RKO (cell line): ENCODE measurements at places on chromosomes 1 and 21.
A peak's percentile ranks its signal among the peaks of the same experiment; 100 is the strongest.

- DNase-seq, result no peak
These were observed 337.7 kb downstream of the DISC1 start for GRCh38 chr1:231964241-231964640.

GRCh38 chr1:204802401-204803175 lies 68.1 kb upstream of the NFASC start:
- DNase-seq, result no peak

DNA sequence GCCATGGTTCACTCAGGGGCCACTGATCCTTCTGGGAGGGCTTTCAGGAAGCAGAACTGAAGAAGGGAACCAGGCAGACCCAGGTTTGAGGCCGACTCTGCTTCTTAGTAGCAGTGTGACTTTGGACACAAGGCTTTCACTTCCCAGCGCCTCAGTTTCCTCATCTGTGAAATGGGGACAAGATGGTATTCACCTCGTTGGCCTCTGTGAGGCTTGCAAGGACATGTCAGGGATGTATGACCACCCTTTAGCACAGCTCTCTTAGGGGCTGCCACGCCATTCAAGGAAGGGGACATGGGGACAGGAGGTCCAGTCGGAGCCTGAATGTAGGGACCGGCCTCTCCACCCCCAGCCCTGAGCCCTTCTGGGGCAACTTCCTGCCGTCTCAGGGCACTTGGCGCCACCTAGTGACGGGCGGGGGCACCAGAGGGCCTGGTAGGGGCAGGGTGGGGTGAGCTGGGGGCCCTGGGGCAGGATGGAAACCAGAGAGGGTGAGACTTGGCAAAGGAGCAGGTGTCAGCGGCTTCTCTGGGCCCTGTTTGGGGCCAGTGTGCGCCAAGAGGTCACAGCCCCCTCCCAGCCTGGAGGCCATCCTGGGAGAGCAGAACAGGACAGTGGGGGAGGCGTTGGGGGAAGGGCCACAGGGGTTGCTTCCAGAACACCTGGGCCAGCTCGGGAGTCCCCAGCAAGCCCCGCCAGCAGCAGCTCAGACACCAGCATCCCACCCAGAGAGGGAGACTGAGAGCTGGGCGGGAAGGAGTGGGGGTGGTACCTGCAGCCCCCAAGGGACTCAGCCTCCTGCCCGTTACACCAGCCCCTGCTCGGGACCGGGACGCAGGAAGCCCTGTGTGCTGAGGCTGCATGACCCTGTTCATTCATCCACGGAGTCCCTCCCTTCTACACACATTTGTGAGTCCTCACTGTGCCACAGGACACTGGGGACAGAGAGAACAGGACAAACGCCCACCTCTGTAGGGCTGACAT lies 102.5 kb upstream of the TARDBP start:
- DNase-seq, result peak; percentile 30

DNA sequence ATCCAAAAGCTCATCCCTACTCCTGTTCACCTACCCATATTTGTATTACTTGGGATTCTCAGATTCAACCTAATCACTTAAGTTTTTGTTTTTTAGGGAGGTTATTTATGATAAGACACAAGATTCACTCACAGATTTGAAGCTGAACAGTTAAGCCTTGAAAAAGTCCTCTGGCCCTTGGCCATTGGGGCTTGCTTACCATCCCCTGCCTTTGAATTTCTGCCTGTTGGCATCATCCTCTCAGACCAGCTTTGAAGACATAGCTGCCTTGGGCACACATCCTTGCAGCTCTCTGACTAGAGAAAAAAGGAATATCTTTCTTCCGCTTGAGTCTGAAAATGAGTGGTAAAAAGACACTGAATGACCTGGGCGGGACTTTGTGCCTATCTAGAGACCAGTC lies 41.8 kb upstream of the RALGPS2 start:
- DNase-seq, result no peak

- DNase-seq, result no peak
These were observed 100.5 kb upstream of the S1PR1 start for GRCh38 chr1:101136271-101136670.

DNA sequence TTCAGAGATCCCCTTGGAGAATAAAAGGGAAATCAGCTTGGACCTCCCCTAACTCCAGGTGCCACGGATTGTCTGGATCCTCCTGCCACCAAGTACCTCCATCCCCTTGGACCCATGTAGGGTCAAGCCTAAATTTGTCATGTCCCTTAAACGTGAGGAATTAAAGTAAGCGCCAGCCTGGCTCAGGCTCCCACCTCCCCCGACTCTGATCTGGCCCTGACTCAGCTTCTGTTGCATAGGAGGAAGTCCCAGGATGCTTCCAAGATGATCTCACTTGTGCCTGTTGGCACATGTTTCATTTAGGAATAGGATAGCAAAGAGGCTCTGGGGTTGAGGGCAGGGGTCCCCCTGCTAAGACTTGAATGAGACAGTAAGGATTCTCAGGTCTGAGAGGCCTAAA lies 231.9 kb upstream of the JUN start:
- DNase-seq, result peak; percentile 97

DNA sequence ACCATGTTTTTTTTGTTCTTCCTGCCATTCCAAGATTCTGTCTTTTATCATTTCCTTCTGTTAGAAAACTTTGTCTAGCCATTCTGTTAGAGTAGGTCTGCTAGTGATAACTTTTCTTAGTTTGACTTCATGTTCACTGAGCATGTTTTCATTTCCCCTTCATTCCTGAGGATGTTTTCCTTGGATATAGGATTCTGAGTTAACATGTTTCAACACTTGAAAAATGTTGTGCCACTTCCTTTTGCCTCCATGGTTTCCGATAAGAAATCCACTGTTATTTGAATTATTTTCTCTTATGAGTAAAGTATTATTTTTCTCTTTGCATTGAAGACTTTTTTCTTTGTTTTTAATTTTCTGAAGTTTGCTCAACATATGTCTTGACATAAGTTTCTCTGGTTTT lies 66.7 kb downstream of the ATP1A1 start:
- DNase-seq, result no peak

DNA sequence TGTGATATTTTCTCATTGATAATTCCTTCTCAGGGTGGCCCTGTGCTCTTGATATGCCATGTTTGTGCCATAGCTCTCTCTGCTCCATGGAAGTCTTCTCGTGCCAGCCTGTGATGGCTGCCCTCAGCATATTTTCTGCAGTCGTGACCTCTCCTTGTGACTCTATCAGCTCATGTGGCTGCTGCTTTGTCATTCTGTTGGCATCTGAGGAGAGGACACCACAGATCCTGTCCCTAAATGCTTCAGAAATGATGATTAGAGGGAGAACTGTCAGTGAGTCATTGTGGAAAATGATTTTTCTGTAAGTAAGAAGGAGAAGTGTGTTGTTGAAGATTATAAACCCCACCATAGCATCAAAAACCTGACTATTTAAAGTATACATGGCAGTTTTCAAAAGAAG lies 286.0 kb downstream of the ADGRL2 start:
- DNase-seq, result peak; percentile 4

DNA sequence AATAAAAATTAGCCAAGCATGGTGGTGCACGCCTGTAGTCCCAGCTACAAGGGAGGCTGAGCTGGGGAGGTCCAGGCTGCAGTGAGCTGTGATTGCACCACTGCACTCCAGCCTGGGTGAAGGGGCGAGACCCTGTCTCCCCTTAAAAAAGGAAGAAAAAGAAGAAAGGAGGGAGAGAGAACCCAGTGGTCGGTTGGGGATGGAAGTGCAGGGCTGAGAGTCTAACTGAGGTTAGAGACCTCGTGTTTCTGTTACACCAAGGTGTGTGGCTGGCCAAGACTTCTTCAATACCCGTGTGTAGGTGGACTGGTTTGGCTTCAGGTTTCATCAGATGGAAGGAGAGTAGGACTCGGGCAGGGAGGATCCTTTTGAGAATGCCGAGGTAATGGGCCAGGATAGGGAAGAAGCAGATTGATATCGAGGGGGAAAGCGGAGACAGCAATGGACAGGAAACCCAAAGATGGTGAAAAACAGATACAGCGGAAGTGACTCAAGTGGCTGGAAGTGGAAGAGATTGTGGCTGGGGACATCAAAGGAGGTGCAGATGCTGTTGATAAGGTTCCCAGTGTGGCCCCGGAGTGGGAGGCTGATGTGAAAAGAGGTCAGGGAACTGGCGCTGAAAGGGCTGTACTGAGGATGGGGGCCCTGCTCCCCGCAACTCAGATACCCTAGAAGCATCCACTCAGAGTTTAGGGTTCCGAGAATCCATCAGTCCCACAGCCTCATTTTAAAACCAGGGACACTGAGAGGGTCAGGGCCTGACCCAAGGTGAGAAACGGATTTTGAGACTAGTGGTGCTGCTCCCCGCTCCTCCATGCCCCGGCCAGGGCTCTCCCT lies 681 bp upstream of the UBXN10 start:
- no peak for DNase-seq

DNA sequence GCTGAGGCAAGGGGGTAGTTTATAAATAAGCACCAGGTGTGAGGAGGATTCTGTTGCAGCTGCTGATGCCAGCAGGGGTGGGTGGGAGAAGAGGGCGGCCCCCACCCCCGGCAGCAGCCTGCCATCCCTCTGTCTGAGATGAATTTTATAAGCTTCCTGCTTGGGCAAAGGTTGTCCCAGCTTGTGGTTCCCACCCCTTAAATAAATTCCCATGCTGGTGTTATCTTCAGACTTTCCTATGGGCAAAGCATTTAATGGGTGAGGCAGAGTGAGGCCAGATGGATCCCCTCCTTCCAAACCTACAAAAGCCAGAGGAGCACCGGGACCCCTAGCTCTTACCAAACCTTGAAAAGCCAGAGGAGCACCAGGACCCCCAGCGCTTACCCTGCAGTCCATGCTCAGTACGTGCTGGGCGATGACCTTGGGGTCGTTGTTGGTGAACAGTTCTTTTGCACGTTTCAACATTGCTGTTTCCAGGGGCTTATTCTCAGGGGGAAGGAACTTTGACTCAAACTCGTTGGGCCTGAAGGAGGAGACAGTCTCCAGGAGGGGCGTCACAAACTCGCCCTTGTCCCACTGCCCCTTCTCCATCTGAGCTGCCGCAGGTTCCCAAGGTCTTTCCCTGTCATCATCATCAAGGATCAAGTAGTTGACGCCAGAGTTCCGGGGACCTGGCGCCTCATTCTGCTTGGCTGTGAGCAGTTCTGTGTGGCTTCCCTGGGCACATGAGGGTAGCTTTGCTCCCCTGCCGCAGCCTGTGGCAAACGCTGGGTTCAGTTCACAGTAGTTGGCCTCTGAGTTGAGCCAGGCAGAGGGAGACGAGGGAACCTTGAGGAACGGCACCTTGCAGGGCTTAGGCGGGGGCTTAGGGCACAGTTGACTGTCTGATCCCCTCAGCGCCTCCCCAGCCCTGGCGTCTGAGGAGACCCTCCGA lies 99.5 kb downstream of the BCAR3 start:
- DNase-seq, result no peak

- DNase-seq, result no peak
These were observed 112.3 kb upstream of the IRF2BP2 start for GRCh38 chr1:234722270-234722704.

GRCh38 chr1:154837672-154838171 lies 32.4 kb downstream of the KCNN3 start:
- no peak for DNase-seq

DNA sequence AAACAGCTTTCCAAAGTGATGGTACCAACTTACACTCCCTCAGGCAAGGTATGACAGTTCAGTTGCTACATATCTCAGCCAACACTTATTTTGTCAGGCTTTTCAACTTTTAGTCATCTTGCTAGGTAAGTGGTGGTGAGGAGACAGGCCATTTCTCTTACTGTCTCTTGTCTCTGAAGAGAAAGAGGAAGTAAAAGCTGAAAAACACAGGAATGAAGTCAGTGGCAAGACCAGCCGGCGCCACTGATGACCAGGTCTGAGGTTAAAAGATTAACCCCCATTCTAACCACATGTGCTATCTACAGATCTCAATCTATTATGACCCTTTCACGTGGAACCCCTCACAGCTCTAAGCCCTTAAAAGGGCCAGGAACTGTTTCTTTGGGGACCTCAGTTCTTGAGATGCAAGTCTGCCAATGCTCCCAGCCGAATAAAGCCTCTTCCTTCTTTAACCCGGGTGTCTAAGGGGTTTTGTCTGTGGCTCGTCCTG lies 4.2 kb downstream of the ADCY10 start:
- no peak for DNase-seq

DNA sequence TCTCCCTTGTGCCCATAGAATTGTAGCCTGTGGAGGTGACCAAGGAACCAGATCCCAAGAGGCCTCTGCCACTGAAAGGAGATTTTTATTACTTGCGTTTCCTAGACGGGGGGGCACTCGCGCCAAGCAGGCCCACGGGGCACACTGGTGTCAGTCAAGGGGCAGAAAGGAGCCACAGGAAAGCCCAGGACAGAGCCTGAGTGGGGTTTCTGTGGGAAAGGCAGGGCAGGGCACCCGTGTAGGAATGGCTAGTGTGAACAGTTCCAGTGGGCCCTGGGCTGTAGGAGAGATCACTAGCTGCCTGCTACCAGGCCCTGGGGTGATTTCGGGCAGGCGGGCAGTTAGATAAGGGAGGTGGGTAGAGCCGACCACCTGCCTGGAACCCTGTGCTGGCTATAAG lies 70.8 kb downstream of the ADARB1 start:
- no peak for DNase-seq

- no peak for DNase-seq
These were observed 313.4 kb upstream of the C1orf174 start for GRCh38 chr1:4213366-4213973.

GRCh38 chr1:37628026-37628556 lies 6.6 kb downstream of the RSPO1 start:
- DNase-seq, result no peak
